ENCODE measurements at places on chromosomes 1 and 21.
A peak's percentile ranks its signal among the peaks of the same experiment; 100 is the strongest.

DNA sequence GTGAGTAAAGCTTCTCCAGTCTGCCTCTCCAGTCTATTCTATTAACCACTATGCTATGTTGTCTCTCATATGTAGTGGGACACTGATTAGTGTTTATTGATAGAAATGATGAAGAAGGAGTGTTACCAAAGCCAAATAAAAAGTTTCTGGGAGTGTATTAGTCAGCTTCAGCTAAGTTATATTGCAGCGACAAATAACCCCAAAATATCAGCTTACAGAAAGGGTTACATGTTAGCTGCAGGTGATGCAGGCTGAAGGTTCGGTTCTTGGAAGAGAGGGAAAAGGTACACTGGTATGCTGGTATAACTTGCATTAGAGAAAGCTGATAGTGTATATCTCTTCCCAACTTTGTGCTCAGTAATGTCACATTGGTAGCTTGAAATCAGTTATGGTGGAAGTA, 10.6 kb upstream of the AK2 start:
- DNase-seq = no peak

- DNase-seq = no peak
Measured at GRCh38 chr1:111937147-111937725, 52.2 kb downstream of the KCND3 start.

GRCh38 chr1:52558941-52559340, 6.0 kb upstream of the TUT4 start:
- DNase-seq = no peak

GRCh38 chr1:50492142-50492541, 68.9 kb upstream of the DMRTA2 start:
- DNase-seq = no peak

DNA sequence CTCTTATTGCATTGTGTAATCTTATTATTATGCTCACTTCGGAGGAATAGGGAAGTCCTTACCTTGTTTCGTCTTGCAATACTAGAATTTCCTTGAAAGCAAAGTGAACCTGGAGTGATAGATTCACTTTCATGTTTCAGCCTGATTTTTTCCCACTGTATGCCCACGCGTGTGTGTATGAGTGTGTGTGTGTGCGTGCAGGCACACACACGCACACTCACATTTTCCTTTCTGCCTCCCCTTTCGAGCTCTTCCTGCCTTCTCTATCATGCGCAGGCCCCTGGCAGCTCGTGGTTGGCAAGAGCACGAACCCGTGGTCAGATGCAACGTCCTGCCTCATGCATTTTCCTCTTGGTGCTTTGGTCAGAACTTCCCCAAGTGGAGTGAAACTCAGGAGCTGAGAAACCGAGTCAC, at the start of gene GCSAML:
TSS of gene GCSAML (plus strand) at position 366 of the 414 bp plus-strand sequence. CDS start 58 bp downstream, outside the sequence.
- DNase-seq = peak; percentile 91

GRCh38 chr1:101175466-101175865, 61.4 kb upstream of the S1PR1 start:
- no peak for DNase-seq

GRCh38 chr1:234589854-234590620, 19.9 kb downstream of the IRF2BP2 start:
- DNase-seq = no peak

Data from common myeloid progenitor, CD34-positive (primary cell).